CD8-positive, alpha-beta T cell (primary cell): ENCODE measurements at places on chromosomes 3 and 15.

- no peak for DNase-seq
These were observed 261.3 kb downstream of the TBC1D5 start for GRCh38 chr3:17481116-17481515.

DNA sequence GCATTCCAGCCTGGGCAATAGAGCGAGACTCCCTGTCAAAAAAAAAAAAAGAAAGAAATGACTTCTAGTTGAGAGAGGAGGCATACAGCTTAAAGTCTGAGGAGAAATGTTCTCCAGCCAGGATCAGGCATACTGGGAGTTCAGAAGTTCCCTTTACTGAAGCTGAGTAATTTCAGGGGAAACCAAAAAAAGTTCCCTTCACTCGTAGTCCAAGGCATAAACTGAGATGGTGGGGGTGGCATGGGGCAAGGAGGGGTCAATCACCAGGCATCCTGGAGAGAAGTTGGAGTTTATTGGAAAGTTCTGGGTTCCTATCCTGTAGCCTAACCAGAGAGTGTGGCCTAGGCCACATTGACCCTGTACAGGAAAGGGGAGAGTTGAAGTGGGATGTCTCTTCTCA is 5.9 kb downstream of the GPX1 start:
- no peak for DNase-seq

DNA sequence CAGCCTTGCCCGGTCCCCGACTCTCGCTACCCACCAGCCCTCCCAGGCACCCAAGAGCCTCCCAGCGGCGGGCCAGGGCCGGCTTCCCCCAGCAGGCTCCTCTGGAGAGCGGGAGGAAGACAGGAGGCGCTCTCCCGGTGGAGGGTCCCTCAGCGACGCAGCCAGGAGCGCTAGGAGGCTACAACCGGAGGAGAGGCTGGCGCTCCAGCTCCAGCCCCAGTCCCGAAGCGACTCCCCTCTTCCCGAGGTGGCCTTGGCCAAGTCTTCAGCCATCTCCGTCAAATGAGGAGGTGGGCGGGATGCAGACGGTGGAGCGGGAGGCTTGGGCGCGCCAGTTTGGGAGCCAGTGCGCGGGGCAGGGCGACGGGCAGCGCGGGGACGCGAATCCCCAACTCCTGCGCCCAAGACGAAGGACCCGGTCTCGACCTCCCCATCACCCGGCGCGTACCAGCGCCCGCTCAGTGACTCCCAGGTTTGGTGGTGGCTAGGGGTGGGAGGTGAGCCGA is 722 bp downstream of the CHRNA3 start:
- DNase-seq = no peak

DNA sequence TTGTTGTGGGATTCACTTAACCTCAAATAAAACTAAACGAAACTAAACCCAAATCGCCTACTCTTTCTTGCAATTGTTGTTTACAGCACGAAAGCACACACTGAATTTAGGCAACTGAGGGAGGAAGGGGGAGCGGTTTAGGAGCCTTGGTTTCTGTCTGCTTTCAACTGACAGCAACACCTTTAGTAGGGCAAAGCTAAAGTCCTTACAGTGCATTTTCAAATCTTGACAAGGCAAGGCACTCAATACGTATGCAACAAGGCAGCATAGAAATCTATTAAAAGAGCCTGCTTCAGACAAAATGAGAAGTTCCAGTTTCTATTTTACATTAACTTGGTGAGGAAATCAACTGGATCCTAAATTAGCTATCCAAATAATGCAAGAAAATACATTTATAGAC is 174.6 kb downstream of the CHST2 start:
- DNase-seq = no peak

- no peak for DNase-seq
These were observed 7.3 kb downstream of the FAM98B start for GRCh38 chr15:38461066-38461833.

DNA sequence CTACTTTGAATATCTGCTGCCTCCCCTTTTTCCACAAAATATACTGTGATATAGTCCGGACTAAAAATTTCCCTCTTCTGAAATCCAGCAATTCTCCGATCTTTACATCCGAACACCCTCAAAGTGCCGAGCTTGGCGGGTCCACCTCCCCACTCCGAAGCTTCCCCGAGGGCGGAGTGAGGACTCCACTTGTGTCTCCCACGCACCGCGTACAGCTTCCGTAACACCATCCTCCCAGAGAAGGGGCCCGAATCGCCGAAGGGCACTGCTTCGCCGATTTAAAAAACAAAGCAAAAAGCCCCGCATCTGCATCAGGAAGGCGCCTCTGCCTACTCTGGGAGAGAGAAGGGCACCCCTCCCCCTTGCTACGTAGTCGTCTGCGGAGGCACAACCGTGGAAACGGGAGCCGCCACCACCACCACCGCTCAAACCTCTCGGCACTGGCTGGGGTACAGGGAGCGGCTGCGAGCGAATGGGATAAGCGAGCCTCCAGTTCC is 551 bp downstream of the NCBP2 start:
- DNase-seq = peak; percentile 60

DNA sequence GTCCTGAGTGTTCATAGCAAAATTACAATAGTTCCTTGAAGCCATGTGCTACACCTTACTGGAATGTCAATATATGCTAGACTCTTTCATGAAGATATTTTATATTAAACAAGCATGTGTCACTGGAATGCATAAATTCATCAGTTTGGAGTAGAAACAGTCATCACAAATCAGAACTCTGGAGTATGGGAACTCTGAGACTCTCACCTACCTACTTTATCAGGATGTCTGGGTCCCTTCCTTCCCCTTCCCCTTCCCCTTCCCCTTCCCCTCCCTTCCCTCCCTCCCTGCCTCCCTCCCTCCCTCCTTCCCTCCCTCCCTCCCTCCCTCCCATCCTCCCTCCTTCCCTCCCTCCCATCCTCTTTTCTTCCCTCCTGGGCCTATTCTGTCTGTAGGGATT is 144.7 kb upstream of the PEX5L start:
- no peak for DNase-seq

GRCh38 chr3:80007522-80007921 is 239.7 kb upstream of the ROBO1 start:
- DNase-seq = no peak

GRCh38 chr15:68470976-68471375 is 39.0 kb upstream of the ITGA11 start:
- DNase-seq = no peak

DNA sequence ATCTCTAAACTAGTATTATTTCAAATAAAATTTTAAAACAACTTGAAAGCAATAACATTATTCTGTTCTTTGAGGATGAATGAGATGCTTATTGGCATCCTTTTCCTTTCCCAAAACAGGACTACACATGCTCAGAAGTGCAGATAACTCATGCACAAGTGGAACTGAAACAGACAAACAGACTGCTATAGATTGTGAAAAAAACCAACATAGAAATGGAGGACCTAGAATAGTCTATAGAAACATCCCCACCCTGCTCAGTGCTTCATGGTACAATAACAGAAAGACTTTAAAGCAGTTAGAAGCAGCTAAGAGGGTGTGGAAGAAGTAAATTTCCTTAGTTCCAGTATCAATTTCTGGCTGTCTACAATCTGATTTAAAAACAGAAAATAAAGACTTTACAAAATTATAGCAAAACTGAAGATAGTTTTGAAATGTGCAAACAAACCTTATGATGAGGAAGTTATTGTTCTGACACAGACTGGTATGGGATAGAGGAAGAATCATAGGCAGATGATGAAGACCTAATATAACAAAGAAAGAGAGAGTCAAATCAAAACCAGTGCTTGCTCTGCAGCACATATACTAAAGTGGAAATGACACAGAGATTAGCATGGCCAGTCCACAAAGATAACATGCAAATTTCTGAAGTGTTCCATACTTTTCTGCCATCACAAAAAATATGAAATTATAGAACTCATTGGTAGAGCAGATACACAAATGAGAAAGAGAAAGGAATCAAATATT is 1025.4 kb downstream of the SQOR start:
- no peak for DNase-seq

GRCh38 chr3:193301433-193301832 is 60.4 kb downstream of the PLAAT1 start:
- no peak for DNase-seq

DNA sequence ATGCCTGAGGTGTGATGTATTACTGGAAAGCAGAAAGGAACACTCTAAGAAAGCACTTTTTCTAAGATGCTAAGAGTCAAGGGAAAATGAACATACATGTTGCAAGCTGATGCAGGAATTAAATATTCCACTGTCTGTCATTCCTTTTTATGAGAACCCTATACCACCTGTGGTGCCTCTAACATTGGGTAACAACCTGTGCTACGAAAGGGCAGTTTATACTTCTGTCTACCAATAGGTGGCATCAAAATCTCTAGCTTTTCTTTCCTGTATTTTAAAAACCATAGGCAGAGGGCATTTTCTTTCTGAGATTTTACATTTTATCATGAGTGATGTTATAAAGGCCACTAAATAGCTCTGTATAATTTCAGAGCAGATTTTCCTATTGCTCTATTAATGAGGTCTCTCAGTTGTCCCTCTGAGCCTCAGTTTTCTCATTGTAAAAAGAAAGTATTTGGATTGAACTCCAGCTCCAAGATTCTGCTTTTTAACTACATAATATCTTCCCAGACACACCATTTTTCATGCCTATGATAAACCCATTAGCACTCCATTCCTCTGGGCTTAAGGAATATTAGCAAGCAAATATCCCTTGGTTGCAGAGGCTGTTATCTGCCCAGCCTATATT is 3.5 kb upstream of the CPNE4 start:
- DNase-seq = no peak

DNA sequence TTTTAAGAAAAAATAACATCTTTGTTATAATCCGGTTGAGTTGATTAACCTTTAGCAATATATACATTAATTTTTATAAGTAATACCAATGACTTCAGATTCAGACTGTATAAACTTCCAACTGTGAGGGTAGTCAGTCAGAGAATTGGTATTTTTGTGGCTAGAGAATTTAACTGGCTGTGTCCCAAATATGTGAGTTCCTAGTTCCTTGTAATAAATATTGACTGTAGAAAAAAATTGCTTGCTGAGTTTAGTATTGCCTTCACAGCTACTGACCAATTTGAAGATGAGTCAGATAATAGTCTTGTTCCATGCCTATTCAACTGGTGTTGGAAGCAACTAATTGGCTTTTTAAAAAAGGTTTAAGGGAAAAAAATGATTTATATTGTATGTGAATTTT is 210.8 kb downstream of the GAP43 start:
- DNase-seq = no peak

DNA sequence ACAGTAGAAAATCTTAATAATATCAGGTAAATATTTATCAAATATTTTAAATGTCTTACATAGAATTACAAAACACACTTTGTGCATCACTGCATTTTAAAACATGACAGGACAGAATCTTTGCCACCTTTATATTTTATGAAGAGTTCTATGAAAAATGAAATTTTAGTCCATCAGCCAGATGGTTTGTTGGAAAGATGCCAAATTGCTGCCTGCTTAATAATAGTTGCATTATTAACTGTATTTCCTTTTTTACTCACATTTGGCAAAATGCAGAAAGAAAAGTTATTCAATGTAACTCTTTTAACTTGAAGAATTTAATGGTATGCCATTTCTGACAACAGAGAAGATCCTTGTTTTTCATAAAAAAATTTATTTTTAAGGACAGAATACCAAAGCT is 1271.6 kb downstream of the NSUN3 start:
- no peak for DNase-seq

- DNase-seq = no peak
These were observed 4.6 kb downstream of the TADA3 start for GRCh38 chr3:9787714-9788113.

GRCh38 chr3:4302747-4303146 is 422 bp upstream of the SETMAR start:
- DNase-seq = no peak

- no peak for DNase-seq
These were observed 240.8 kb downstream of the NFKBIZ start for GRCh38 chr3:102089904-102090720.

- no peak for DNase-seq
These were observed 112.0 kb downstream of the THRB start for GRCh38 chr3:24382647-24383046.

DNA sequence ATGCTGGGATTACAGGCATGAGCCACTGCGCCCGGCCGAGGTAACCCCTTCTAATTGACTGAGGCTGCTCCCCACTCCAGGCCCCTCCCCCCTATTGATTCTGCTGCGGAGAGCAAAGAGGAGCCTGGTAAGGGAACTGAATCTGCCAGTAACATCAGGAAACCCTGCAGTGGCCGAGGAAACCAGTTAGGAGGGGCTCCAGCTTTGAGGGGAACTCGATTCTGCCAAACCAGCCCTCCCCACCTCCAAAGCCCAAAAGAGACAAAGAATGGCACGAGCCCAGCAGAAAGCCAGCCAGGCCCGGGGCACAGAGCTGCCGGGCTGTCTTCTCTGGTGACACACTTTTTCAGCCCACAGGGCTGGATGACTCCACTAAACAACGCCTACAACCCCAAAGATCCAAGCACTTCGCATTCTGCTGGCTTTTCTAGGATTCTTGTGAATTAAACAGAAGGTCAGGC is 15.0 kb upstream of the ACAD9 start:
- DNase-seq = no peak

GRCh38 chr3:15952543-15953175 is 154.9 kb upstream of the ANKRD28 start:
- no peak for DNase-seq

- DNase-seq = no peak
These were observed 173.4 kb downstream of the MYRIP start for GRCh38 chr3:39982665-39983357.

- DNase-seq = no peak
These were observed 69.3 kb upstream of the CBLB start for GRCh38 chr3:105938101-105938500.

DNA sequence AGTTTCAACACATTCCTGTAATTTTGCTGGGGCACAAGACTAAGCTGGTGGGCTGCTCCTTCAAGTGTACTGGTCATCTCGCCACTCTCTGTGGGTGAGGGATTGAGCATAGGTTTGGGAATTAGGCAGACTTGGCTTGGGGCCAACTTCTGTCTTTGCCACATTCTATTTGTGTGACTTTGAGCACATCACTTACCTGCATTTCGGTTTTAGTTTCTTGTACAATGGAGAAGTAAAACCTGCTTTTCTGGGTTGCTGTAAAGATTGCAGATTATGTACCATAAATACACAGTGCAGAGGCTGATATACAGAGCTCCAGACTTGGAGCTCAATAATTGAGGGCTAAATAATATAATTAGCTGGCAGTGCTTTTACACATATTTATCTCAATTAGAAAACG is 162.1 kb downstream of the C3orf38 start:
- DNase-seq = no peak

GRCh38 chr3:187021748-187022402 is 91.5 kb downstream of the ST6GAL1 start:
- no peak for DNase-seq

GRCh38 chr3:30073622-30074021 is 532.8 kb upstream of the TGFBR2 start:
- no peak for DNase-seq

- no peak for DNase-seq
These were observed 16.5 kb downstream of the SEMA7A start for GRCh38 chr15:74417225-74417624.
